ENCODE measurements at places on chromosomes 13 and 19.

DNA sequence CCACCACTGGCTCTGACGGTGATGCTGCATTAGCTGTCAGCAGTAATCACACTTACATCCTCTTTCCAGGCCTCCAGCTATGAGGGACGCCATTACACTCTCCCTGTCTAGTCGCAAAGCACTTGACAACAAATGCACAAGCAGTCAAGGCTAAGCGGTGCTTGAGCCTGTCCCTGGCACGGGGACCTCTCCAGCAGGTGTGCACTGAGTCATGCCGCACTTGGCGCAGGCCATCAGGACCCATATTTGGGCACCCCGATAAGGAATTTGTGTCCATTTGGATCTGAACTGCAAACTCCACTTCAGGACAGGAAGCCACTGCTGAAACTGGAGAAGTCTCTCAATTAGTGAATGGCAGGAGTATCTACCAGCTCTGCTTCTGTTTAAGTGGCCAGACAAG lies 301.9 kb upstream of the OBI1 start:
- no peak overlapping the region for H3K4me3 ChIP-seq
- H3K36me3 ChIP-seq, result no peaks in the 10 kb centered on the region
- no peaks in the 10 kb centered on the region for H3K27me3 ChIP-seq
- H3K27ac ChIP-seq, result no peak overlapping the region
- H3K4me1 ChIP-seq, result no peaks in the 10 kb centered on the region

DNA sequence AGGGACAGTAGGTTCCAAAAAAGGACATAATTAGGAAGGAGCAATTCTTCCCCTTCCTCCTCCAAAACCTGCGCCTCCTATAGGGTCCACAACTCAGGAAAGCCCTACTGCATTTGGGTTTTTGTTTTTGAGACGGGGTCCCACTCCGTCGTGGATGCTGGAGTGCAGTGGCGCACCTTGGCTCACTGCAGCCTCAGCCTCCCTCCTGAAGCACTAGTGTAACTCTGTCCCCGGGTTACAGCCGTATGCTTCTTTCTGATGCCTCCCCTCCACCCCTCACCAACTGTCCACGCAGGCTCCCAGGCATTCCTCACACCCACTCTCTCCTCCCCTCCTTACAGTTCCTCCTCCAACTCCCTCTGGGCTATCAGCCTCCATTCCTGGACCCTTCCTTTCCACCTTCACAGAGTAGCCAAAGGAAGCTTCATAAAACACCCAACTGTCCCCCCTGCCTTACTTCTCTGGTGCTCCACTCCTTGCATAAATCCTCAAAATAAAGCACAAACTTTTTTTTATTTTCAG lies 2.2 kb upstream of the SERTAD3 start:
- no peak overlapping the region for H3K27ac ChIP-seq
- peaks cover 6% of the 10 kb centered on the region for H3K36me3 ChIP-seq
- H3K4me3 ChIP-seq, result no peak overlapping the region
- DNase-seq, result no peak

DNA sequence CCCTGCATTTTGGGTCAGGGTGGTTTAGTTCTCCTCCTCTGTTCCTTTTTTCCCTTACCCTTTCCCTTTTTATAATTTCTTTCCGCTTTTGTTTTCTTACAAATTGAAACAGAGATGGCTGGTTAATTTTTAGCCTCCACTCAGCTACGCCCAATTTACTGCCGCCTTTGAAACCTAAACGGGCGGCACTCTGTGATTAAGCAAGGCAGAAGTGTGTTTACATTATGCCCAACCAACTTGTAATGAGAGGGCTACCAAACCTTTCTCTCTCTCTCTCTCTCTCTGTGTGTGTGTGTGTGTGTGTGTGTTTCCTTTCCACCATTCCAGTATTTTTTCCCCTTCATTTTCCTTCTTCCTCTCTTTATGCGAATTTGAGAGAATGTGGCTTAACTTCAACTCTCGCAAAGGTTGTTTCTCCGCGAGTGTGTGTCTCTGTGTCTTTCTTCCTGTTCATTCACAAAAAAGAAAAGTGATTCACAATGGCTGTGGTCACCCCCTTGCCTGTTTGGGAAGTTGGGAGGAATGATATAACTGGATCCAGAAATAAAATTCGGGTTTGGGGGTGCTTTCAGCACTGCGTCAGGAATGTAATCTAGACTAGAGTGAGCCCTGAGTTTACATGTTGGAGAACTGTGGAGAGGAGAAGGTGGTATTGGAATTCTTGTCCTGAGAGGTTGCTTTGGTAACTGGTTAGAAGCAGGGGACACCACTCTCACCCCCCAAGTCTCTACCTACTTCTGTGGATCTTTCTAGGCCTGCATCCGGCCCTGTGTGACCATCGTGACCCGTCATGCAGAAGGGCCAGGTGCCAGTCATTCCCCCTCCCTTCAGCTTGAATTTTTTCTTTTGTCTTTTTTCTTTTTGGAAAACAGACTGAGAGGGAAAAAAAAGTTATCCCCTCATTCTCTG lies 31.4 kb downstream of the NFIX start:
- H3K27ac ChIP-seq, result no peak overlapping the region
- no peaks in the 10 kb centered on the region for H3K36me3 ChIP-seq
- H3K27me3 ChIP-seq, result peaks cover 7% of the 10 kb centered on the region
- DNase-seq, result no peak
- H3K4me1 ChIP-seq, result peaks cover 5% of the 10 kb centered on the region
- H3K4me3 ChIP-seq, result no peak overlapping the region

DNA sequence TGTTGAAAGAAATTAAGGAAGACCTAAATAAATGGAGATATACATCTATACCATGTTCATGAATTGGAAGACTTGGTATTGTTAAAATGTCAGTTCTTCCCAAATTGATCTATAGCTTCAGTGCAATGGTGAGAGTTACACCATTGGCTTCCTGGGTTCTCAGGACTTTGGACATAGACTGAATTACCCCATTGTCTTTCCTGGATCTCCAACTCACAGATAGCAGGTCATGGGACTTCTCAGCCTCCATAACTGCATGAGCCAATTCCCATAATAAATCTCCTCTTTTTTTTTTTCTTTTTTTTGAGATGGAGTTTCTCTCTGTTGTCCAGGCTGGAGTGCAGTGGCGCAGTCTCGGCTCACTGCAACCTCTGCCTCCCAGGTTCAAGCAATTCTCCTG lies 38.7 kb downstream of the CCNE1 start:
- no peak overlapping the region for H3K4me3 ChIP-seq
- no peak overlapping the region for H3K27ac ChIP-seq
- no peak for DNase-seq
- no peaks in the 10 kb centered on the region for H3K27me3 ChIP-seq
- no peaks in the 10 kb centered on the region for H3K4me1 ChIP-seq
- H3K36me3 ChIP-seq, result no peaks in the 10 kb centered on the region

All from PC-9 (cell line).